ENCODE measurements at places on chromosomes 3 and 15. TPM values are rescaled to one million over a fixed set of nuclear protein-coding genes. Genes with fewer than 3 reads are reported as not detected.

QRICH1 gene
- 246 TPM for polyA plus RNA-seq

WWTR1 gene
- polyA plus RNA-seq = 91.1 TPM

NOX5 gene
- 0.29 TPM for polyA plus RNA-seq

DOCK3 gene
- polyA plus RNA-seq = 0.06 TPM

PLA1A gene
- polyA plus RNA-seq = not detected

DTWD1 gene
- polyA plus RNA-seq = 25.2 TPM

ZNF774 gene
- 3.9 TPM for polyA plus RNA-seq

FES gene
- 13.7 TPM for polyA plus RNA-seq

DVL3 gene
- polyA plus RNA-seq = 75.7 TPM

WDR72 gene
- 0.68 TPM for polyA plus RNA-seq

SPTSSB gene
- polyA plus RNA-seq = 0.67 TPM

GASK1A gene
- polyA plus RNA-seq = not detected

CYP1A2 gene
- polyA plus RNA-seq = 0.13 TPM

- DNase-seq = no peak
These were observed 65.1 kb upstream of the GUCA1C start for GRCh38 chr3:109018828-109019227.

GRCh38 chr3:73633453-73633852 lies 8.7 kb upstream of the PDZRN3 start:
- DNase-seq = no peak

GRCh38 chr3:142915636-142916035 lies 26.8 kb upstream of the PCOLCE2 start:
- DNase-seq = no peak

GRCh38 chr3:116833202-116833601 lies 123.6 kb downstream of the TUSC7 start:
- no peak for DNase-seq

DNA sequence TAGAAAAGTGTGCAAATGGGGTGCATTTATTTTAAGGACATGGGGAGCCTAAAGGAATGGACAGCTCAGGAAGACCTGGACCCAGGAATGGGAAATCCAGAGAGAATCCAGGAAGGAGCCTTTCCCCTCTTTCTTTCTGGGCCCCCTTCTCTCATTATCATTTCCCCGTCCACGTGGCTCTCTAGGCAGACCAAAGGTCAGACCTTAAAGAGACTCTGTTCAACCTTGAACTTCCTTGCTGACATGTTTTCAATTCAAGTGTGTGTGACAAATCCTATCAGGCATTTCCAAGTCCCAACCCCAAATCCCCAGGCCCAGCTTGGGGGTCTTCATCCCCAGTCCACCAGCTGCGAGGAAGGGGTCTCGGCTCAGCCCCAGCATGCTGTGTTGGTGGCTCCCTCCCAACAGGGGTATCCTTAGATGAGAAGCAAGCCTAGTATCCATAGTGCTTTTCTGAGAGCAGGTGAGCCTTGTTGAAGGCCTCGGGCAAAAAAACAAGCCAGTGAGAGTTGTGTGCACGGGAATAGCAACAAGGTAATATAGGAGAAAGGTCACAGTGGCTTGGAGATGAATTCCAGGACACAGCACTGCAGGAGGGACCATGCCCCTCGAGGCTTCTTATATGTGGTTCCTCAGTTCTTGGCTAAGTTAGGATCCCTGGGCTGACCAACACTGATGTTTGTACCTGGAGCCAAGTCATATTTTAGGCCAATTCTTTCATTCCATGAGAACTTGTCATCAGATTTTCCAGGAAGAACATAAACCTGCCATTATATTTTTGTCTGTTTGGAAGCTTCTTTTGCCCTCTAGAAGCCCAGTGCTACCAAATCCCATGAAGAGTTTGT lies 130.0 kb downstream of the ASB7 start:
- no peak for DNase-seq

- no peak for DNase-seq
These were observed 7.1 kb downstream of the ATP2B2 start for GRCh38 chr3:10498271-10498670.

GRCh38 chr3:10263646-10264363 lies 15.5 kb downstream of the TATDN2 start:
- no peak for DNase-seq

DNA sequence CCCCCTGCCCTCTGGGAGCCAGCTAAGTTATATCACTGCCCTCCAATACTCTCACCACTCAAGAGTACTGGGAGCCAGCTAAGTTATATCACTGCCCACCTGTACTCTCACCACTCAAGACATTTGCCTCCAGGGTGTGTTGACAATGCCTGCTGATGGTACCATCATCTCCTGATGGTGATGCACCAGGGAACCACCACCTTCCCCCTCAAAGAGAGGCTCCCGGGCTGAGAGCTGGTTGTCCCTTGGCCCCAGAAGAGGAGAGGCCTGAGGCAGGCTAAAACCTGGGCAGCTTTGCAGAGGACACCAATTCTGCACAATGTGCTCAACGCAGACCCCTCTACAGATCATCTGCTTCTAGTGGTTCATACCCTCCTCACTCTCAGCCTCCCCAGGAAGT lies 7.5 kb upstream of the HAPLN3 start:
- DNase-seq = no peak

DNA sequence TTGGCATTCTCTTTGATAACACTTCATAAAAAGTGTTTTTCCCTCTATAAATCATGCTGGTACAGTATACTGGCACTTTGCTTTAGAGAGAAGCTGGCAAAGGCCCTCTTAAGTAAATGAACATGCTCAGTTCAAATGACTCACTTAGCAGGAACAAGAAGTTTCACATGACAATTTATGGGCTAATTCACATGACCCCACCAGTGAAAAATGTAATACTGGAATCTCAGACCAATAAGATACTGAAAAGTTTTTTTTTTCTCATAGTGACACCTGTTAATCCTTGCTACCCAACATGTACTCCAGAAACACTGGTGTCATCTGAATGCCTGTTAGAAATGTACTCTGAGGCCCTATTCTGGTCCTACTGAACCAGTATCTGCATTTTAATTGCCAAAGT lies 13.9 kb downstream of the BTBD1 start:
- DNase-seq = no peak

GRCh38 chr3:194434503-194434902 lies 35.4 kb upstream of the GP5 start:
- no peak for DNase-seq

- DNase-seq = no peak
These were observed 50.6 kb upstream of the SLC6A1 start for GRCh38 chr3:10941972-10942371.

DNA sequence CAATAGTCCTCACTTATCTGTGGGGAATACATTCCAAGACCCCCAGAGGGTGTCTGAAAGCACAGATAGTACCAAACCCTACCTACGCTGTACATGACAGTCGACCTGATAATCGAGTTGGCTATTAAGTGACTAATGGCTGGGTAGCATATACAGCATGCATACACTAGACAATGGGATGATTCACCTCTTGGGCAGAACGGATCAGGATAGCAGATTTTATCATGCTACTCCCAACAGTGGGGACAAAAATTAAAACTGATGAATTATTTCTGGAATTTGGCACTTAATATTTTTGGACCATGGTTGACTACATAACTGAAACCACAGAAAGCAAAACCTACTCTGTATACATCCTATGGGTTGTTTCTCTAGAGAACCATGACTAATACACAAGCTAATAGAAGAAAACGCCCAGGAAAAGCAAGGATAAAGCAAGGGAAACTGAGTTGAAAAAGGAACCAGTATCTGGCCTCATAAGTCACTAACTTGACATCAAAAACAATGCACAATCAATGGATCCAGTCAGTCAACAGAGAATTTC lies 15.5 kb downstream of the ATG3 start:
- no peak for DNase-seq

GRCh38 chr3:46545818-46546630 lies 20.1 kb downstream of the LRRC2 start:
- DNase-seq = no peak

- no peak for DNase-seq
These were observed 291.0 kb upstream of the TGFBR2 start for GRCh38 chr3:30315447-30315846.

DNA sequence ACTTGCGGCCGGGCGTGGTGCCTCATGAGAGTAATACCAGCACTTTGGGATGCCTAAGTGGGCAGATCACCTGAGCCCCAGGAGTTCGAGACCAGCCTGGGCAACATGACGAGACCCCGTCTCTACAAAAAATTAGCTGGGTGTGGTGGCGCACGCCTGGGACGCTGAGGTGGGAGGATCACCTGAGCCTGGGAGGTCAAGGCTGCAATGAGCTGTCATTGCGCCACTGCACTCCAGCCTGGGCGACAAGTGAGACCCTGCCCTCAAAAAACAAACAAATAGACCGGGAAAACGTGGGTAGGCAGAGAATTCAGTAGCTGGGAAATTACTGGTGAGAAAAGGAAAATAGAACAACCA lies 667 bp downstream of the UMPS start:
- DNase-seq = no peak

GRCh38 chr15:22954798-22955543 lies 25.2 kb downstream of the CYFIP1 start:
- no peak for DNase-seq

GRCh38 chr3:83023086-83023485 lies 1261.6 kb upstream of the GBE1 start:
- DNase-seq = no peak

DNA sequence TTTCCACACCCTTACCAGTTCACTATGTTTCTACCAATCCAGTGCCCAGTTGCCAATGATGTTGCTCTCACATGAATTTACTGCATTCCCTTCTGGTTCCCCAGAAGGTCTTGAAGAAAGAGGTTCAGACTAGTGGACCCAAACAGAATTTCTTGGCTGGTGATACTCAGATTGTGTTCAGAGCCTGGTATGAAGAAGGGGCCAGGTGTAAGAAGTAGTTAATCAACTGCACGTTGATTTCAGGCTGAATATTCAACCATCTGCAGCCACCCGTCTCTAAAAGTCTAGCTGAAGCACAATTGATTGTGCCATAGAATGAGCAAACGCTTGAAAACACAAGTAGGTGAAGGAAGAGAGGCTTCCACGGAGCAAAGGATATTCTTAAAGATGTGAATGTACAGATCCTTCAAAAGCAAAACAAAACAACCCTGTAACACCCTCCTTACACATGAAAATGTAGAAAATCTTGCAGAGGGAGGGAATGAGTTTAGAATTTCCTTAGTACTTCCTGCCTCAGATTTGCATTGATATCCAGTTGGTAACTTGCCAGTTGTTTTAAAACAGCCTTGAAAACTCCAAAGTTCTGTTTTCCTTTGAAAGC lies 4.7 kb downstream of the RBMS3 start:
- peak; percentile 59 for DNase-seq

GRCh38 chr15:31349233-31350141 lies 22.9 kb downstream of the KLF13 start:
- no peak for DNase-seq

GRCh38 chr3:122066331-122067213 lies 11.4 kb downstream of the CD86 start:
- DNase-seq = no peak

- no peak for DNase-seq
These were observed 227.3 kb upstream of the C2CD4B start for GRCh38 chr15:62392376-62392775.

DNA sequence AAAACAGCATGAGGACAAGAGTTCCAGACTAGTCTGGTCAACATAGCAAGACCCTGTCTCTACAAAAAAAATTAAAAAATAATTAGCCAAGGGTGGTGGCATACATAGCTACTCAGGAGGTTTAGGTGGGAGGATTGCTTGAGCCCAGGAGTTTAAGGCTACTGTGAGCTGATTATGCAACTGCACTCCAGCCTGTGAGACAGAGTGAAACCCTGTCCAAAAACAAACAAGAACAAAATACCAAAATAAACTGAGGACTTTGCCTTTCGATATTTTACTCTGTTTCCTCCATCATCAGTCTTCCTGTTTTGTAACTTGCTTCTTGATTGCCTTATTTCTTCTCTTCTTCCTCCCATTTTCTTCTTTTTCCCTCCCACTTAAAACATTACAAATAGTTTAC lies 504.4 kb downstream of the ROBO1 start:
- DNase-seq = no peak

GRCh38 chr3:174547801-174548435 lies 311.2 kb upstream of the NAALADL2 start:
- DNase-seq = no peak

GRCh38 chr3:194738254-194739093 lies 52.8 kb downstream of the FAM43A start:
- peak; percentile 39 for DNase-seq

DNA sequence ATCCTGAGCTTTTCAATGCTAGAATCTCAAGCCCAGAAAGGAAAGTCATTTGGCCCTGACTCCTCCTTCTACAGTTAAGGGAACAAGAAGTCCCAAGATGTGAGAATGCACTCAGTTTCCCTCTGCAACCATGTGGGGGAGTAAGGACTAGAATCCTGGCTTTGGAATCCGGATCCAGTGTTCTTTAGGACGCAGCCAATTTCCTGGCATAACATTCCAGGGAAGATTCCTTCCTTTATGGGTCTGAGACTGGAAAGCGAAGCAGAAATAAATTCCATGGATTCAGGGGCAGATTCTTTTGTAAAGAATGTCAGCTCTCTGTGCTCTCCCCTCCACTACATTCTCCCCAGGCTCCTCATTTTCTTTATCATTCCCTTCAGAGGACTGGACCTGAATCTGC lies 151.8 kb upstream of the SOX14 start:
- peak; percentile 28 for DNase-seq

- peak; percentile 50 for DNase-seq
These were observed 59.7 kb downstream of the RAP2B start for GRCh38 chr3:153221748-153222162.

GRCh38 chr3:100185847-100186246 lies 71.5 kb upstream of the FILIP1L start:
- no peak for DNase-seq

- DNase-seq = no peak
These were observed 16.0 kb downstream of the TOMM70 start for GRCh38 chr3:100384733-100385525.

DNA sequence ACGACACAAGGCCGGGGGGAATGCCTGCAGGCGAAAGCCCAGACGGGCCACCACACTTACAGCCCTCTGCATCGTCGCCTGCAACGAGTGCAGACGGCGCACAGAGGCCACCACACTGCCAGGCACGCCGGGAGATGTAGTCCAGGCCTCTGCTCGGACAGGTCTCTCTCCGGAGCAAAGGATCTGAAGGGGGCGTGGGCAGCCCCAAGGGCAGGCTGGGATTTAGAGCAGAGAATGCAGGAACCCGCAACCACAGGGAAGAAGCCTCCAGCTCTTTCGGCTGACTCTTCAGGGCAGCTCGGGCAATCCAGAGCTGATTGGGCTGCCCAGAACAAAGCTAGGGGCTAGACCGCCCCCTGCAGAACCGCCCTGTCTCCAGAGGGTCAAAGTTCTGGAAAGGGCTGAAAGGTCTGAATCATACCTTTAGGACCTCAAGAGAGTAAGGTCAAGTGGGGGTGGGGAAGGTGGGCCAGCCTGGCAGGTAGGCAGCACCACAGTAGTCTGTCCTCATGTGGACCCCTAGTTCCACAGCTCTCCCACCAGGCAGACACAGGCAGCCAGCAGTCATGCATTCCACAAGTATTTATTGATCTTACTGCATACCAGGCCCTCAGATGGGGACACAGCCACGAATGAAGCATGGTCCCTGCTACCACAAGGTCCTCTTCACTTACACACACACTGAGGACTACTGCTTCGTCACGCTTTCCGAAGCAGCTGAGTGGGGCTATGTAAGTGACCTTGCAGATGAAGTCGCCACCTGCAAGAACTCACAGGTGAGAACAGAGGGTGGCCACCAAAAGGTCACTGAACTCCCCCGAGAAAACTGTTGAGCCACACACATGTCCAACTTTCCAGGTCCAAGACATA lies at the start of gene AMT:
Gene AMT (minus strand): TSS at position 95 of the 870 bp plus-strand sequence. CDS start 23 bp downstream, at position 72.
- peak; percentile 32 for DNase-seq

Data from muscle of arm (tissue), 14 donors.